Activated naive CD4-positive, alpha-beta T cell treated with Interleukin-2 at 50 U/mL for 16 hours (primary cell): ENCODE measurements at places on chromosomes 3 and 15.

DNA sequence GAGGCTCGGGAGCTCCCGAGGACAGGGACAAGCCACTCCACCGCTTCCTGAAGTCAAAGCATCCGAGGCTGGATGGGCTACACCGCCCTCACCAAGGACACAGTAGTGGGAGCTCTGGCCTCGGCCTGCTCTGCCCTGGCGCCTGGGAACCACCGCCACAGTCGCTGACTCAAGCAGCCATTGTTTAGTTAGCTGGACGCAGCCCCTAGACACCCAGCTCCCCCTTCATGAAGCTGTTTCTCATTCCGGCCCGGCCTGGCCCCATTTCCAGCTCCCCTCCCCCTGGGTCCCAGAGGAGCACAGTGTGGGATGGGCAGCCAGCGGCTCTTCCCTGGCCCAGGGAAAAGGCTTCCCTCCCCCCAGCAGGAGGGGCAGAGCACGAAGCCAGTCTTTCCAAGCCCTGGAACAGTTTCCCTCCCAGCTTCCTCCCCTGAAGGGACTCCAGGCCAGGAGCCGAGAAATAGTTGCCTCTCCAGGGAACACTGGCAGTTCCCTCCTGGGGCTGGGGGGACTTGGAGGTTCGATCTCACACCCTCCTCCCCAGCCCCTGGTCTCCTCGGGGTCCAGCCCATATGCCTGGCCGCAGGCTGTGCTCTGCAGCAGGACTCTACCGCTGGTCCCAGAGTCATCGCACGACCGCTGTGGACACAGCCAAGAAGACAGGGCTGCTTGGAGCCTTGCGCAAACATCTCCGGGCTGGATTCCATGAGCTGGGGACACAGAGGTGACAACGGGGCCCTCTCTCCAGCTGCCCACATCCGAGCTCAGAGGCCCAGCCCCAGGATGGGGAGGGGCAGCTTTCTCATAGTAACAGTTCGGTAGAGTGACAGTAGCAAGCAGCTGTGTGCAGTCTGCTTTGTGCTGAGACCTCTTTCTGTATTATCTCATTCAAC, 10.0 kb downstream of the PLXND1 start:
- no peak for DNase-seq

DNA sequence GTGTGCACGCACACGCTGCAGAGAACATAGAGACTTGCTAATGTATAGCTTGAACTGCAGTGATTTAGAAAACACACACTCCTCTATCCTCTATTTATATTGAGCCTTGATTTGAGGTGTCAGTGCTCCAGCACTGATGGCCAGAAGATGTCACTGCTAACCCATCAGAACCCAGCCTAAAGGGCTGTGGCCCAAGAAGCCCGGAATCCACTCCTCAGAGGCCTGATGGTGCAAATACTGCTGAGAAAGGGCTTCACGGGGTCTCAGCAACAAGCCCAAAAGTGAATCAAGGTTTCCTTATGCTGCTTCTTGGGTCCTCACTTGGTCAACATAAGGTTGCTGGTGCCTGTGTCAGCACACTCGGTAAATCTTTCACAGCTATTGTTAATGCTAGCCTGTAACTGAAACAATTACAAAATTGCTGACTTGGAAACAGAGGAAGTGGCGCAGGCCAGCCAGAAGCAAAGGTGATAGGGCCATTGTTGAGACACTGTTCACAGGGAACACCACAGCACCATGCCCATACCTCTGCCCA, 60.3 kb downstream of the HEG1 start:
- peak; percentile 43 for DNase-seq

DNA sequence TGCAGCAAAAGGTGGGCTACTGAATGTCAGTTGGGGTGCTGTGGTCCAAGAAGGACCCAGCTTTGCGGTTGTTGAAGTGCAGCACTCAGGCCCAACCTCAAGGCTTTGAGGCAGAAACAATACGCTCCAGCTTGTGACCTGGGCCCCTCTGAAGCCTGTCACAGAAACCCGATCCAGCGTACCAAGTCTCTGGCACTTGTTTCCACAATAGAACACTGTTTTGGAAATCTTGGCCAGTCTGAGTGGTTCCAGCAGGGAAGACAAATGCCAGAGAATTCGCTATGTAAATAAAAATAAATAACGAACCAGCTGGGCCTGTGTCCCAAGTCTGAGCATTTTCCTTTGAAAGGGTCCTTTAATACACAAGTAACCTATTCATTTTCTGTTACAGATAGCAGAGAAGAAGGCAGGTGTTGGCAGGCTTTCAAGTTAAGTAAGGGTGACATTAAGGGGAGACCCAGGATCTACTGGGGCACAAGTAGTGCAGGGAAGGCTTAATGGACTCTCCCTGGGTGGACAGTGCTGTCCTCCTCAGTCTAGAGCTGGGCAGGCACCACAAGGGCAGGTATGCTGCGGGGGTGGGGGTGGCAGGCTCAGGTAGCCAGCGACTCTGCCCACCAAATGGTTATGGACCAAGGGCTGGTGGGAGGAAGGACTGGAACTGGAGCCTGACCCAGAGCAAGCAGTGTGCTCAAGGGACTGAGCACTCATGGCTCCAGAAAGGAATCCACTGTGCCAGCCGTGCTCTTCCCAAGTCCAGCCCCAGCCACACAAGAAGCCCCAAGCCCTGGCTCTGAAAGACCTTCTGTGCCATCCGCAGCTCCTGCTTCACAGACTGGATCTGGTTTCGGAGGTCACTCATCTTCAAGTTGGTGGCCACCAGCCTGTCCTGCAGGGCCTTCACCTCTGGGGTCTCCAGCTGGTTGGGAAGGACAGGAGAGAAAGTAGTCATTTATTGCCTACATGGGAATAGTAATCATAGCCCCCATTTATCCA, 26.3 kb downstream of the CCDC13 start:
- DNase-seq, result no peak

DNA sequence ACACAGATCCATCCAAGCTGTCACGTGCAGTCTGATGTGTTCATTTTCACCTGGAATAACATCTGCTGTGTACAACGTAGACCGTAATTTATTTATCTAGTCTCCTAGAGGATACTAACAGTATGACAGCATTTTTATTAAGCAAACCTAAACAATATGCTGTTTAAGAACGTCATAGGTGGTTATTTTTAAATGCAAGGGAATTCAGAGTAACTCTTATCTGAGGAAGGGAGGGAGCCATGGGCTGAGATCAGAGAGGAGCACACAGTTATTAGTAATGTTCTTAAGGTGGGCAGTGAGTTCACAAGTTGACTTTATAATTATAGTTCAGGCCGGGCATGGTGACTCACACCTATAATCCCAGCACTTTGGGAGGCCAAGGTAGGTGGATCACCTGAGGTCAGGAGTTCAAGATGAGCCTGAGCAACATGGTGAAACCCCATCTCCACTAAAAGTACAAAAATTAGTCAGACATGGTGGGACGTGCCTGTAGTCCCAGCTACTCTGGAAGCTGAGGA, 193.6 kb downstream of the UACA start:
- no peak for DNase-seq

GRCh38 chr3:72938471-72939265, 50.8 kb downstream of the GXYLT2 start:
- peak; percentile 6 for DNase-seq

DNA sequence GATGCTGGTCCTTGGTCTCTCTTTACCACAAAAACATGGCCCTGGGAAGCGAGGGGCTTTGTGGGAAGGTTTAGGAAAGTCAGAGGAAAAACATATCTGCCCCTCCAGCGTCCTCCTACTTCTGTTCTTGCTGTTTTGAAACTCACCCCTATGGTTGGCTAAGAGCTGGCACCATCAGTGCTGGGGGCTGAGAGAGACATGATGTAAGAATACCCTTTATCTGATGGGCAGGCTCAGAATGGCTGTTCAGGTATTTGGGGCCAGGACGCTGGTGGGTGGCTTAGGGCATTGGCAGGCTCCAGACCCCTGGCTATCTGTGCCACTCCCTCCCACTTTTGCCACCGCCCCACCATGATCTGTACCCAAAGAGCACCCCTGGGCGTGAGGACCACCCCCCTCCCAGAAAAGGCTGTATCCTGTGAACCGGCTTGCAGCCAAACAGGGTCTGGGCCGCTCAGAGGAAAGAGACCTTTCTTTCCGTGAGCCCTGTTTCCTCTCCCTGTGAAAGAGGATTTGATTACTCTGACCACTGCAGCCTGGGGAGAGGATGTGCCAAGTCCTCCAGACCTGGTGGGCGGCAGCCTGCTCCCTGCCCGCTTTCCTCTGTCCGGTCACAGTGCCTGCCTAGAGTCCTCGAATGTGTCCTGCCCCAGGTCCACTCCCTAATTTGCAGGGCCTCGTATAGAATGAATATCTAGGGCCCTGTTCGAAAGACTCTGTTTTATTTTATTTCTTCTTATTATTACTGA, 61.3 kb upstream of the SLC6A6 start:
- DNase-seq, result no peak

- no peak for DNase-seq
These were observed 37.8 kb downstream of the MYL3 start for GRCh38 chr3:46825450-46825849.

DNA sequence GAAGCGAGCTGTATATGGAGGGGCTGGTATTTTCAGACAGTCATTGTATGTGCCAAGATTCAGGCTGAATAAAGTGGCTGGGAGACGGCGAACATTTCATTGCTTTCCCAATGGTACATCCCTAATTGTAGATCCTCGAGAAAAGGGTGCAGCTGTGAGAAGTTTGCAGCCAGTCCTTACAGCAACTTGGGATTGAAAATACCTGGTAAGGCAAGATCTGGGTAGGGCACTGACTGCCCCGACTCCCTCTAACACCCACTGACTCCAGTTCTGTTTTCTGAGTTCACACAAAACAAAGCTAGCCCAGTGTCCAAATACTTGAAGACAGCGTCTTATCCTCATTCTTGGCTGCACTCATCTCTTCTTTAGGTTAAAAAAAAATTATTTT, 63.7 kb downstream of the EDEM1 start:
- DNase-seq, result no peak

GRCh38 chr3:31407665-31408064, 125.1 kb upstream of the STT3B start:
- DNase-seq, result no peak

DNA sequence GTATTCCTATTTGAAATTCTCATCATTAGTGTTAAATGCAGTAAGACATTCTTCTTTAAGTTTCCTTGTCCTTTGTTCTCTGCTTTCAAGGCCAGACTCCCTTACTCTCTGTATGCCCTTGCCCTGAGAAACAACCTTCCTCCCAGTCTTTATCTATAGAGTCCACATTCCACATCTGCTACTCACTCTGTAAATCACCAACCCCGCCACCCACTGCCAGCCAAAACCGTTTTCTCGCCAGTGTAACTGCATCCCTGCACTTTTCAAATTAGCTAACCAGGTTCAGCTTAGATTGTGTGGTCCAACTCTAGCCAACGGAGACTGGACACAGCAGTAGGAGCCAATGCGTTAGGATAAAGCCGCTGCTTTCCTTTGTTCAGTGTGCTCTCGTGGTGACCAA, 402.4 kb upstream of the PDZRN3 start:
- no peak for DNase-seq

DNA sequence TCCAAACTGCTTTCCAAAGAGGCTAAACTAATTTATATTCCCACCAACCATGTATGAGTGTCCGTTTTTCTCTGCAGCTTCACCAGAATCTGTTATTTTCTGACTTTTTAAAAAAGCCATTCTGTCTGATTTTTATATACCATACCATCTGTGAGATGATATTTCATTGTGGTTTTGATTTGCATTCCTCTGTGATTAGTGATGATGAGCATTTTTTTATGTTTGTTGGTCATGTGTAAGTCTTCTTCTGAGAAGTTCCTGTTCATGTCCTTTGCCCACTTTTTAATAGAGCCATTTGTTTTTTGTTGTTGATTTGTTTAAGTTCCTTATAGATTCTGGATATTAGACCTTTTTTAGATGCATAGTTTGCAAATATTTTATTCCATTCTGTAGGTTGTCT, 179.4 kb upstream of the ALCAM start:
- no peak for DNase-seq

DNA sequence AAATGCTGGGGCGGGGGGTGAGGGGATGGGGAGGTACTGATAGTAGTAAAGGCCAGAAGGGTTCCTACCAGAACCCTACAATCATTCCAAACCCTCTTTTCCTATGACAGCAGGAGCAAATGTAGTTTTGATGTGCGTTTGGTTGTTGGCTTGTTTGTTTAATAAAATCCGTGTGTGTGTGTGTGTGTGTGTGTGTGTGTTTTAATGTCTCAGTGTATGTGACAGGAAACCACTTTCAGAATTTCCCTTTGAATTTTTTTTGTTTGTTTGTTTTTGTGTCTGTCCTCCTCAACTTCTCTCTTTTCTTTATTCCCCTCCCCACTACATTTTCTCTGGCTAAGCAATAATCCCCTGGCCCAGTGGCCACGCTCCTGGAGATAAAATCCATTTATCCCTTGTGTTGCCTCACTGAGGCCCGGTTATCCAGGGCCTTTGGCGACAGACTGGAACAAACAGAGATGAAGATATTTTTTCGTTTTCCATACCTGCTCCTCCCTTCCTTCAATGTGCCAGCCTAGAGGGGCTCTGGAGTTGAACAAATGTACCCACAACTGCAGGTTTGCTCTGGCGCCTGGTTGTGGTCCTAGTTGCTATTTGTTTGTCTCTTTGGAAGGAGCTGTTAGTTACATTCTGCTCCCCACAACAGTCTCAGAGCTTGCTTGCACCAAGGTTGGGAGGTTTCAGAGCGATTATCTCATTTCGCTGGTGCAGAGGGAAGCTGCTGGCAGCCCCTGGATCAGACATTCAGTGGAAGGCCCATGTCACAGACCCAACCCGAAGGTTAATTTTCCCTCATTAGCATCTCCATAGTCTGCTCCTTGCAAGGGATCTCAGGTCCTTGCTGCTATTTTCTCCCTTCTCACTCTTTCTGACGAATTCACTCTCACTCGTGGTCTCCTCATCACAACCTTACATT, 17.9 kb downstream of the NR2F2 start:
- DNase-seq, result no peak

GRCh38 chr15:51088585-51088984, 6.1 kb downstream of the TNFAIP8L3 start:
- no peak for DNase-seq

DNA sequence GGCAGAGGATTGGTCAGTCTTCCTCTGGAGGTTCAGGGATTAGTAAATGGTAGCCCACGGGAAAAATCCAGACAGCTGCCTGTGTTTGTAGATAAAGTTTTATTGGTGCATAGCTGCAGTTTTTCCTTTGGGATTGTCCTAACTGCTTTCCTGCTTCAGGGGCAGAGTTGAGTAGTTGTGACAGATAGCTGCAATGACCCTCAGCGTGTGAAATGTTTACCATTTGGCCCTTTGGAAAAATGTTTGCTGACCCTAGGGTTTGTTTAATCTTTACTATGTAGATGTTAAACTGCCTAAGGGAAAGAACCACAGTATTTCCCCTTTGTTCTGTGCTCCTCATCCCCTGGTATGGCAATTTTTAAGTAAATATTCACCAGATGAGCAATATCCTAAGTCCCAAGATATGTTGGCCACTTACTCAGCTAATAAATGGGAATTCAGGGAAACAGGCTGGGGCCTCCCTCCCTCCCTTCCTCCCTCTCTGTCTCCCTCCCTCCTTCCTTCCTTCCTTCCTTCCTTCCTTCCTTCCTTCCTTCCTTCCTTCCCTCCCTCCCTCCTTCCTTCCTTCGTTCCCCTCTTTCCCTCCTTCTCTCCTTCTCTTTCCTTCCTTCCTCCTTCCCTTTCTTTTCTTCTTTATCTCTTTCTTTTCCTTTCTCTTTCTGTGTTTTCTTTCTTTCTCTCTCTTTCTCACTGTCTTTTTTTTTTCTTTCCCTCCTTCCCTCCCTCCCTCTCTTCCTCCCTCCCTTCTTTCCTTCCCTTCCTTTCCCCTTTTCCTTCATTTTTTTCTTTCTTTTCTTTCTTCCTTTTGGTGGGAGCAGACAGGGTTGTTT, 234.6 kb upstream of the BHLHE40 start:
- no peak for DNase-seq

- no peak for DNase-seq
These were observed 5.1 kb downstream of the SLC51B start for GRCh38 chr15:65050270-65050669.
